Upper lobe of left lung (tissue), 6 donors: ENCODE measurements at places on chromosomes 13 and 19. TPM values are rescaled to one million over a fixed set of nuclear protein-coding genes. Genes with fewer than 3 reads are reported as not detected.

DNA sequence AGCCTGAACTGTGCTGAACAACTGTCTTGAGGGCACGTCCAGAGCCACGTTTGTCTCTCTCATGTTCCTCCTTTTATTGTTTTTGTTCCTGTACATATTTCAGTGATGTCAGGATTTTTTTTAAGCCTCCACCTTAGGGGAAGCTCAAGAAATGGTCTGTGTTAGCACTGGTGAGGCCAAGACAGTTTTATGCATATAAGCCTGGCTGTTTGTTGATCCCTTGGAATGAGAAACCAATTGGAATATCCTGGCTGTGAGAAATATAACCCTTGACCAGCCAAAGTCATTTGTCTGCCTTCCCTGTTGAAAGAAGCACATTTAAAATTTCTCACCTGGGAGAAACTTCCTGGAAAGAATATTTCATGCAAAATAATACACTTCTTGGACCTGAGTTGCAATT, 115.8 kb downstream of the DNAJC15 start:
- no peak for DNase-seq

DNA sequence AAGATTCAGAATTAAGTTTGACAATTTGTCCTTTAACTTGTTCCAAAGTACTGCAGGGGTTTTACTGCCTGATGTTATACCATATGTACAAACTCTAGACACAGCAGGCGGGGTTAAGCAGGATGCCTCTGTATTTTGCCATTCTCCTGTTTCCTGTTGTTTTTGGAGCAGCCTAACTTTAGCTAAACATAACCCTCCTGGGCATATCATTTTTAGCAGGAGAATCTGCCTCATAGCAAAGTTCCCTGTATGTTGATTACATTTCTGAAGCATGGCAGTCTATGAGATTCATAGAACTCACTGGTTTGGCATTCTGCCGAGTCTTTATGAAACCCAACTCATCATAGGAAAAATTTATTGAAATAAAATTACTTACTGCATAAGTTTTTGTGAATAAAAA, 5.2 kb downstream of the LHFPL6 start:
- no peak for DNase-seq

DNA sequence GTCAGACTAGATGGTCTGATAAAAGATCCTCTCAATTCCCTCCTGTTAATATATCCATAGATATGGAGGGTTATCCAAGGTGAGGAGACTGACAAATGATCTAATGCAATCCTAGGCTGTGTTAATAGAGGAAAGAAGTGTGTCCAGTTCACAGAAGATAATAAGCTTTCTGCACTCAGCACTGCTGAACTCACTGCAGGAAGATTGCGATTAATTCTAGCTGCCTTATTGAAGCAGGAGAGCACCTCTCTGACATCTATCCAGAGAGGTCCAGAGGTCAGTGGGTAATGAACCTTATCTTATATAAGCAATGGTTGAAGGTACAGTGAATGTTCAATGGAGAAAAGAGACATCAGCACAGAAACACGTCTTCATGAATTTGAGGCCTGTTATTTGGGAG, 75.9 kb upstream of the SLC10A2 start:
- DNase-seq = no peak

DNA sequence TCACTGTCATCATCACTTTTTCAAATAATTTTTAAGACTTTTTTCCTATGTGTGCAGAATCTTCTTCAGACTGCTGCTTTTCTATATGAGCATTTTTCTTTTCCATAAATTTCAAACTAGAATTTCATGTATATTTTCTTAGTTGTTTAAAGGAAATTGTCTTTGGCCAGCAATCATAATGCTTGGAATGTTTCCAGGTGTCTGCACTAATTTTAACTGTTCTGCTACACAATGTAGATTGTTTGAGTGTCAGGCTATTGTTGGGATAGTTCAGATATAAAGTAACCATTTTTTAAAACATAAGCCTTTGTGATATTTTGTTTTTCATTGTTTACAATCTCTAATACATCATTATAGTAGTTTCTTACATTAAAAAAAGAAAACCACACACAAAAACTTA, 1418.5 kb downstream of the EFNB2 start:
- DNase-seq = no peak

The ATP4B gene
- total RNA-seq = not detected

DNA sequence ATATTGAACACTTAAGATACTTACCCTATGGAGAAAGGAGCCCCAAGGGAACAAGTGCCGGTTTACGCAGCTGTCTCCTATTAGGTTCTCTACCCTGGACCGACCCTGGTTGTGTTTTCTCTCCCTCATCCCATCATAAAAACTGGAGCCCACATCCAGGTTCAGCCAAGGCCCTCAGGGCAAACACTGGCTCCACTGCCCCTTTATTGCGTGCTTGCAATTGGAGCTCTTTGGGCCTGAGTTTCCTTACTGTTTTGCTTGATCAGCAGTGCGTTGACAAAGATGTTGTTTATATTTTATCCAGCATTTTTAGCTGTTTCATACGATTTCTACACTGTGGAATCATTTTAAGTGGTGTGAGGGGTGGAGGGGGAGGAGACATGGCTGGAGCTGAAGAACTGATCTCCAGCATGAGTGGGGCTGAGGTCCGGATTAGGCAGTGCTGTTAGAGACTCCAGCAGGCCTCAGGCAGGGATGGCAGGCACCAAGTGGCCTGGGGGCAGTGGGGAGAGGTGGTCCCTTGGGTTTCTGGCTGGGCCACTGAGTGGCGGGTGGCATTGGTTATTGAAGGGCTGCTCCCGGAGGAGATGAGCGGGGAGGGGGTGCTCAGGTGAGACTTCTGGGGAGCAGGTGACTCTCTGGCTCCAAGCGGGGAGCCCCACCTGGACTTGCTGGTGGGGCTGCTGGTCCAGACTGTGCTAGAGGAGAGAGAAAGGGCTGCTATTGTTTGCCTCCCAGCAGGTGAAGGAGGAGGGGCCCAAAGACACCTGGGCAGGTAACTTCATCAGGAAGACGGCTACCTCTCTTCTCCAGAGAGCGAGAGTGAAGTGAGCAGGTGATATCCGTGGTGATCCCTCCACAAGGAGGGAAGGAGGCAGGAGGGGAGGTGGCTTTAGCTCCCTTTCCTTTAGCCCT, 62.4 kb upstream of the RNF113B start:
- DNase-seq = no peak

- DNase-seq = no peak
These were observed 871 bp upstream of the CCER2 start for GRCh38 chr19:38912600-38913514.

DNA sequence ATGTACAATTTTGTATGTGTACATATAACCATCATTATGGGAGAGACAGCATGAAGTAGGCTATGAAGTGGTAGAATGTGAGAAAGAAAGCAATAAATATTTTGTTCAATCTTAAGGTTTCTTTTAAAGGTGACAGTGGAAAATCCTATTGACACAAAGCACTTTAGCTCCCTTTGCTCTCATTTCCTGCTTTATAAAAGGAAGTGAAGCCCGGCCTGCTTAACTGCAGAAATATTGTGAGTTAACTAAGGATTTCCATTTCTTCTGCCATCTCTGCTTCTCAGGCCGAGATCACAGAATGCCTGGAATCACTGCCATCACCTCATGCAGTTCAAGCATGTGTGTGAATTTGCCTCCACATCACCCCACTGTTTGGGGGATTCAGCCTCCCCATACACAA, 83.5 kb downstream of the FRY start:
- DNase-seq = no peak

The CGB3 gene
- not detected for total RNA-seq

GRCh38 chr13:32940601-32941000, 75.6 kb upstream of the KL start:
- DNase-seq = no peak

DNA sequence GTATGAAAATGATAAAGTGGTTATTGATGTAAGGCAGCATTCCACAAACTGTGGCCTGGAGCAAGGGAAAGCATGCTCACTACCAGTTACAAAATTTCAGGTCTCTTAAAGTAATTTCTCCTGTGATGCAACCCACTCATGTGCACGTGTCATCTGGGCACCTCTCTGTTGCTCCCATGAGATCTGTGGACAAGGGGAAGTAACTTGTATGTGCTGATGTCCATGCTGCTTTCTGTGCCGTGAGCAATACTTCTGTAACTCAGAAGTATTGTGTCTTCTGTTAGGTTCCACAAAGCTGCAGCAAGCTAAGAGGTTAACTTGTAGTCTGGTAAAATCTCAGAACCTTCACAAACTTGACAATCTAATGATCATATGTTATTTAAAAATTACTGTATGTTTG, 930.0 kb upstream of the SLITRK6 start:
- DNase-seq = no peak

DNA sequence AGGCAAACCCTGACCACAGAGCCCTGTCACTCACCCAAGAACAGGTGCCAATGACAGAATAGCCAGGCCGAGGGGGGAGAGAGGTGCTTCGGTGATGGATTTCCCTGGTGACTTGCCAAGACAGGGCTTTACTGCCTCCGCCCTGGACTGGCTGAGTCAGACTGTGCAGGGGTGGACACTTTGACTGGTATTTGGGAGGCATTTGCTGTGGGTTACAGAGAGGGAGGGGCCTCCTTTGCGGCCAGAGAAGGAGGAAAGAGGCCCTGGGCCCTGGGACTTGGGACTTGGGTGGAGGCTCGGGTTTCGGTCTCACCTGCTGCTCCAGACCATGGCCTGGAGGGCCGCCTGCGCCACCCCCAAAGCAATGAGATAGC, 4.6 kb upstream of the EPS8L1 start:
- no peak for DNase-seq

DNA sequence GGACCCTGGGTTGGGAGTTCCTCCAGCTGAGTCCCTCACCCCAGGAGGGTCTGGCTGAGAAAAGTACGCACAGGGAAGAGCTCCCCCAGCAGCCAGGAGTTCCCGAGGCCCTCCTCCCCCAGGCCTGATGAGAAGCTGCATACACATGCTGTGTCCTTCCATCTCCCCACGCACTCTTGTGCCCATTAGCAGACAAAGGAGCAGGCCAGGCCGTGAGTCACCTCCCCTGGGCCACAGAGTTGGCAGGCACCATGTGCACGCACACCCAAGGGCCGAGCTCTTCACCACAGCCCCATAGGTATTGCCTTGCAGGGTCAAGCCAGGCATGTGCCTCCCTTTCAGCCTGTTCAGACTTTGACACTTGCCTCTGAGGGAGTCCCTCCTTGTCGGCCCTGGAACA, 17.5 kb downstream of the MAU2 start:
- DNase-seq = no peak

The DHDH gene
- 1.9 TPM for total RNA-seq

- DNase-seq = peak; percentile 74
These were observed 7.7 kb upstream of the IRS2 start for GRCh38 chr13:109794095-109794494.

The FCER2 gene
- not detected for total RNA-seq

The TEX26 gene
- total RNA-seq = 0.64 TPM

The LILRA5 gene
- total RNA-seq = 3.1 TPM

GRCh38 chr19:27792576-27793127, 1420.3 kb downstream of the UQCRFS1 start:
- DNase-seq = no peak

DNA sequence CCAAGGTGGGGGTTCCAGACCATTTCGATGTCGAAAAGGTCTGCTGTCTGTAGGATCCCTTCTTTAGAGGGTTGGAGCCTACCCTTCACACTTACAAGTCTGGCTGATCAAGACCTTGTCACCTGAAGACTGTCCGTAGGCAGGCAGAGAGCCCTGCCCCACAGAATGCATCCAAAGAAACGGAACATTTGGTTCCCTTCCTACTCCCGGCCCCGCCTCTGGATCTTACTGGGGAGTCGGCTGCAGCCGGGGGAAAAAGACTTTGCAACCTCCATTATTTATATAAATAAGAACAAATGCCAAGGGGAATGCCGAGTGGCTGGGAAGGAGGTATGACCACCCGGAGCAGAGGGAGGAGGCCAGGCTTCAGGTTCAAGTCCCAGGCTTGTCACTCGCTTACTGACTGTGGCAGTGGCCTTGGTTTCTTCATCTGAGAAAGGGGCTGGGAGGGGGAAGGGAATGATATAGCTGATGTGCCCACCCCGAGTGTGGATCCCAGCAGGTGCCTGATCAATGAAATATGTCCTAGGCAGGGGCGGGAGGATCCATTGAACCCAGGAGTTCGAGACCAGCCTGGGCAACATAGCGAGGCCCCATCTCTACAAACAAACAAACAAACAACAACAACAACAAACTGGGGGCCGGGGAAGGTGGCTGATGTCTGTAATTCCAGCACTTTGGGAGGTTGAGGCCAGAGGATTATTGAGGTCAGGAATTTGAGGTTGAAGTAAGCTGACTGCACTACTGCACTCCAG, 48.7 kb downstream of the RFX2 start:
- no peak for DNase-seq

The IGFL2 gene
- not detected for total RNA-seq

The THSD8 gene
- 4.6 TPM for total RNA-seq

DNA sequence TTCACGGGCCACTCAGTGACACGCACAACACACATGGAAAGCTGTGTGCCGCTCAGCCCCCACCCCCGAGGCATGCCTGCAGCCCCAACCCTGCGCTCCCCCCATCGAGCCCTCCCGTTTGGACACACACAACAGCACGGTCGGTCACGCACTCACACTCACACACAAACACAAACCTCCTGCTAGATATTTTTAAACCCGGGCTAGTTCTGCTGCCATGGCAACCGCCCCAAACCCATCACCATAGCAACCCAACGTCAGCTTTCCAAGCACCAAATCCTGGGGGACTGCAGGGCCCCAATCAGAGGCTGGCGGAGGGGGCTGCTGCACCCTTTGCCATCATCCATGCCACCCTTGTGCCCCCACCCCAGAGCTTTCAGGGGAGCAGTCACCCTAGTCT, 2.5 kb upstream of the NOVA2 start:
- DNase-seq = peak; percentile 42

DNA sequence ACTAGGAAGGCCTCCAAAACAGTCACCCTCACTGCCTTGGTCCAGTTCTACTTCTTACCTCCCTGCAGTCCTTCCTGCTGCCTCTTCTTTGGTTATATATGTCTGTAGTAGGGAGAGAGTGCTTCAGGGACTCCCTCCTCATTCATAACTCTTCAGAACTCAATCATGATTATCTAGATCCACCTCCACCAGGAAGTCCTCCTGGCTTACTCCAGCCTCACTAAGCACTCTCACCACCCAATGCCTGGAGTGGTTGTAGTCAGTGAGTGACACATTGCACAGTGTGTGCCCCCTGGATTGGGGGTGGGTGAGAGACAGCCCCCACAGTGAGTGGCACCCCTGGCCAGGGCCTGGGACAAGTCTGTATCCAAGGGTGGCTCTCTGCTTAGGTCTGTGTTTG, 10.0 kb upstream of the FOSB start:
- no peak for DNase-seq
